ENCODE measurements at places on chromosomes 11 and 22.

GRCh38 chr22:39183991-39184585 lies 31.6 kb upstream of the CBX7 start:
- DNase-seq = peak; percentile 17

GRCh38 chr11:69335781-69336405 lies 41.9 kb downstream of the MYEOV start:
- no peak for DNase-seq

- no peak for DNase-seq
Measured at GRCh38 chr22:17472932-17473331, 90.4 kb upstream of the SLC25A18 start.

DNA sequence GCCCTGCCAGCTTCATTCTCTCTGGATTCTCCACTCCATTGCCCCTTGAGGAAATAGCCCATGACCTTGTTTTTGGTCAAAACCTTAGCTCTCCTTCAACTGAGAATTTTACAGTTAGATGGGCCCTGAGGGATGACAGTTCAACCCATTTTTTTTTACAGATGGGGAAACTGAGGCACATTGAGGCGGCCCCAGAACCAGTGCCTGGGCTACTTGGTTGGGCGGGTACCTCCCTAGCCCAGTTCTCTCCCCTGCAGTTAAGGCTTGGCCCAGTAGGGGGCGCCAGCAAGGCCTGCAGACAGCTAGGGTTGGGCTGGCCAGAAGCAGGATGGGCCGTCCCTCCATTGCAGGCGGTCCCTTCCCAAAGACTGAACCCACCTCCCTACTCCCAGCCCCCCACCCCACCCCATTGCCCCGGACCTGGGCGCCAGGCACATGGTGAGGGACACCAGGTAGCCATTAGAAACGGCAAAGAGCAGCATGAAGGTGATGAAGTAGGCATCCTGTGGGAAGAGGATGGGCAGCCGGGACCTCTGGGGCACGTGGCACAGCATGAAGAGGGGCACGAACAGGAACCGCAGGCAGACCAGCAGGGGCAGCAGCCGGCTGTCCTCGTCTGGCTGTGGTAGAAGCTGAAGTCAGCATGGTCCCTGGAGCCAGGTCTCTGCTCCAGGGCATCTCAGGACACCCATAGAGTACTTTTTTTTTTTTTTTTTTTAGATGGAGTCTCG lies 7.6 kb downstream of the SLC29A2 start:
- DNase-seq = peak; percentile 85

- no peak for DNase-seq
Measured at GRCh38 chr11:71568704-71569349, 3.5 kb downstream of the KRTAP5-10 start.

- no peak for DNase-seq
Measured at GRCh38 chr11:36186340-36187175, 102.7 kb downstream of the COMMD9 start.

DNA sequence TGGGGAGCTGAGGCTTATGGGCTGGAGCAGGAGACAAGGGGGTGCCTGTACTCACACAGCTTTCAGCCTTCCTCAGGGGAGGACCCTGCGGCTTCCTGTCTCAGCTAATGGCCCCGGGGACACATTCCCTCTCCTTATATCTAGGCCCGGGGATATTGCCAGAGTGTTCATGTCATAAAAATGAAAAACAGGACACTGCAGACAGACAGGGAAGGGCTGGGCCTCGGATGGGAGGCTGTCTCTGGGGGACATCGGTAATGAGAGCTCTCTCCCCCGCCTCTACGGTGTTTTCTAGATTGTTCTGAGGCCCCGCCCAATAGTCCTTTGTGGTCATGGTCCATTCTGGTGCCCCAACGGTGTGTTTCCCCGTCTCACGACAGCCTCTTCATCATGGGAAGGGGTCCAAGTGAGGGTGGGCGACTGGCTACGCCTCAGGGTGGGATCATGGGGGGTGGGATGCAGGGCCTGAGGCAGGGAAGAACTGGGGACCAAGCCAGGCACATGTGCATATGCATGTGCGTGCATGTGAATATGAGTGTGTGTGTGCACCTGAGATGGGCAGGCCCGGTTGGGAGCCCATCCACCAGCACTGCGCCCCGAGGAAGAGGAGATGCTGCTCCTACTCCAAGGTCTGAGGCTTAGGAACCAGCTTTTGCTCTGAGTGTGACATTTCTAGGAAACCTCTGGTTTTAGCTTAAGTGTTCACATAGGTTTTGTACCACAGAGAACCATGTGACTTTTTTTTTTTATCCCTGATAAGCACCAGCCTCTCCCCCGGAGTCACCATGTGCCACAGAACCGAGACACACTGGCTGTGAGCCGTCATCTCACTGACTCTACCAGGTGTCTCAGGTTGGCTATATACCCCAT lies 5.3 kb downstream of the ARVCF start:
- DNase-seq = no peak

GRCh38 chr11:133941546-133941945 lies 15.2 kb downstream of the IGSF9B start:
- DNase-seq = no peak

DNA sequence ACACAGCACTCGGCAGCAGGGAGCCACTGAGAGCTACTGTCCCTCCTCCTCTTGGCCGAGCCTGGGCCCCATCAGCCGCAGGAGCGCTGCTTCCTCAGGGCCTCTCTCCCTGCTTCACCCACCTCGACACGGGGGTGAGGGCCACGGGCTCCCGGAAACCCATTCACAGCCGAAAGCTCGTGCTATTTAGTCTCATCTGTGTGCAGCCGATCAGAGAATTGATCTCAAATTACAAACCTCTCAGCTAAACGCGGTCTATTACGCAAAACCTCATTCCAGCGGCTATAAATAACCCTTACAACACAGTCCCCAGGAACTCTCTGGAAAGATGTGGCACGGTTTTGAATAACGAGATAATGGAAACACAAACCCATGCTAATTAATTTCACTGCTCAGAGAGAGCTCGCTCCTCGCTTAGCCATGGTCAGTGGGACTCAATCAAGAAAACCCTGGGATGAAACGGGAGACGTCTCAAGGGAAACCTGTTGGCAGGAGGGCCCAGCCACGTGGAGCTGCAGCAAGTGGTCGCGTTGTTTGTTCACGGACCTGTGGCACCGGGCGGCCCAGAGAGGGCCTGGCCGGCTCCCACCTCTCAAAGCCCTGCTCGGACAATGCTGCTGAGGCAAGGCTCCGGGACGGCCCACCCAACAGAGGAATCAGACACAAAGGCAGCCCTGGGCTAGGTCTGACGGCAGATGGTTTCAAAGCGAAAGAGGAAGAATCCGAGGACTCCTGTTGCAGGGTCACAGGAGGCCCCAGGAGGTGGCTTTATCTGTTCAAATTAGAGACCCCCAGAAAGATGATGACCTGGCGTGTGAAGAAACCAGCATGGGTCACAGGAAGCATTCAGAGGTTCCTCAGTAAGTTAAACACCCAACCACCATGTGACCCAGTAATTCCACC lies 210.5 kb downstream of the CTTN start:
- no peak for DNase-seq

- peak; percentile 35 for DNase-seq
Measured at GRCh38 chr11:86632499-86633269, 39.7 kb downstream of the ME3 start.

- DNase-seq = no peak
Measured at GRCh38 chr11:19934828-19935259, 222.2 kb downstream of the NAV2 start.

DNA sequence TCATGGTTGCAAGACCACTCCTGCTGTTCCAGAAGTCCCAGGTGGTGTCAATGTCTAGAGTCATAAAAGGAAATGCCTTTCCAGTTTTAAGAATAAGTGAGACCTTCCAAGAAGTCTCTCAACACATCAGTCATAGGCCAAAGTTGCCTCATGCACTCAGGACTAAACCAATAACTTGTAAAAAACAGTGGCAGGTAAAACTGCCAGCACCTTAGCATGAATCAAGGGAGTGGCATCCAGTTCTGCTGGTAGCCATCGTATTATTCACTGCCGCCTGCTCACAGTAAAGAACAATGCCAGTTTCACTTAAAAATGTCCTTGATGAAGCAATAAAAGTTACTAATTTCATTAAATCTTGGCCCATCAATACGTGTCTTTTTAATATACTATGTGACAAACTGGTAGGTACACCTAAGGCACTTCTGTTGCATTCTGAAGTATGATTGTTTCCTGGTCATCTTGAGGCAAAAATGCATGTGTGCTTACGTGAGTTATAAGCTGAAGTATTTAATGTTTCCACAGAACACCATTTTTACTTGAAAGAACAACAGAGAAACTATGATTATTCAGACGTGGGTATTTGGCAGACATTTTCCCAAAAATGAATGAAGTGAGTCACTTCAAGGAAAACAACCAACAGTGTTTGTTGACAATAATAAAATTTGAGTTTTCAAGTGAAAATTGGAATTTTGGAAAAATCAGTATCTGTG lies 125.2 kb upstream of the SNX19 start:
- DNase-seq = no peak

DNA sequence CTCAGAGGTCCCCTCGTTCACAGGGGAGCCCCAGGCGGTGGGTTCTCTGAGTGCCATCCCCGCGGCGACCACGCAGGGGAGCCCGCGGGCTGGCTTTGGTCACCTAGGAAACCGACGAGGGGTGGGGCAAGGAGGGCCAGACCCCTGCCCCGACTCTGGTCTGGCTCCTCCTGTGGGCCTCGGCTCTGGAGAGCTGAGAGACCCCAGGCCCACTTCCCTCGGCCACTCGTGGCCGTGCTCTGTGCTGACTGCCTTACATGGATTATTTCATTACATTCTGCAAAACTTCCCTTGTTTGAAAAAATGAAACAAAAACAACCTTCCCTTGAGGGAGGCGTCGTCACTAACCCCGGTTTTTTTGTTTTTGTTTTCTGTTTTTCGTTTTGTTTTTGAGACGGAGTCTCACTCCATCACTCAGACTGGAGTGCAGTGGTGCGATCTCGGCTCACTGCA lies 15.1 kb upstream of the CYTH4 start:
- DNase-seq = peak; percentile 85

GRCh38 chr22:47858773-47859306 lies 1096.4 kb downstream of the TBC1D22A start:
- DNase-seq = no peak

Measured in activated CD4-positive, CD25-positive, alpha-beta regulatory T cell treated with anti-CD3 and anti-CD28 coated beads, Interleukin-2, amount 50 U/mL, for 72 hours (primary cell).